ENCODE measurements at places on chromosomes 6 and 20. TPM values are rescaled to one million over a fixed set of nuclear protein-coding genes. Genes with fewer than 3 reads are reported as not detected.

The CDSN gene
- not detected for polyA plus RNA-seq

The ESR1 gene
- 0.95 TPM for polyA plus RNA-seq

The TRIM27 gene
- polyA plus RNA-seq: 12.7 TPM

The TULP1 gene
- not detected for polyA plus RNA-seq

The TRMT11 gene
- polyA plus RNA-seq: 24.9 TPM

The VWA7 gene
- polyA plus RNA-seq: 3.1 TPM

The ACSS1 gene
- 2.3 TPM for polyA plus RNA-seq

The ZNF391 gene
- polyA plus RNA-seq: 2.1 TPM
